ENCODE measurements at places on chromosomes 1 and 21. TPM values are rescaled to one million over a fixed set of nuclear protein-coding genes. Genes with fewer than 3 reads are reported as not detected.

GRCh38 chr1:194929357-194929756 is 1678.9 kb downstream of the KCNT2 start:
- DNase-seq: no peak

TEDDM1 gene
- not detected for total RNA-seq

MATN1 gene
- total RNA-seq: not detected

CHODL gene
- 3.5 TPM for total RNA-seq

CFHR1 gene
- total RNA-seq: not detected

DNA sequence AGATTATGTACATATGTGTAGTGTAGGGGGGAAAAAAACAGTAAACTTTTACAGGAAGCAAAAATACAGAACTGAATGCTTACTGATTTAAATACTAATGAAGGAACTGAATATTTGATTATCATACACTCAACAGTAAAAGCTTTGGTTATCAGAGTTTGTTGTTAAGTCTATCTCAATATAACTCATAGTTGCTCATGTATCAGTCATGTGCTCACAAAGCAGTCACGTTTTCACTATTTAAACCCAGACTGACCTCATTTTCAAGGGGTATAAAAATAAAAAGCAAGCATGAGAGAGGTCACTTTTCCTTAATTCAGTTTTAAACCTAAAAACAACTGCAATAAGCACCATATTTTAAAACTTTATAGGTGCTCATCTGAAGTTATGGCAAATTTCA is 6.9 kb upstream of the NRAS start:
- DNase-seq: no peak

GRCh38 chr1:115210302-115210711 is 121.0 kb upstream of the TSPAN2 start:
- no peak for DNase-seq

DNA sequence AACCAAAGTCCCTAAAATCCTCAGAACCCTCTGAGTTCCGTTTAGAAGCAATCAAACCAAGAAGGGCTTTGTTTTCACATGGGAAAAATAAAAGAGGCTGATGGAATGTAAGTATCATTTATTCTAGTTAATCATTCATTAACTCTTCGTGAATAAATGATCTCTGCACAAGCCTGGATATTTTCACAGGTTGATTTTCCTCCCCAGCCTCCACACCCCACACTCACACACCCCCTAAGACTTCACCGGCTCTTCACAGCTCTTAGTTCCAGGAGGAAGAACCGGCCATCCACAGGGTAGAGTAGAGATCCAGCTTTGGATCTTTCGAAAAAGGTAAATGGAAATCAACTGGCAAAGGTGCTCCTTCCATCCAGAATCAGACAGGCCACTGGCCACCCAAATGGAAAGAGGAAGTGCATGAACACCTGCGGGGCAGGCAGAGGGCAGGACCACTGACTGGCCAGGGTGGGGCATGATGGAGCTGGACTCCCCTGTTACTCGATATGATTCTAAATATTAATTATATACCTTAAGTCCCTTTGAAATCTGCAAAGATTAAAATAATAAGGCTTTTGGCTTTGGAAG is 10.0 kb downstream of the C1orf198 start:
- DNase-seq: no peak

TADA1 gene
- total RNA-seq: 20.7 TPM

All from H9 (cell line).